Thymus (tissue), 14 donors: ENCODE measurements at places on chromosomes 2 and 18. TPM values are rescaled to one million over a fixed set of nuclear protein-coding genes. Genes with fewer than 3 reads are reported as not detected.

- DNase-seq: no peak
These were observed 1.1 kb downstream of the SH3RF3 start for GRCh38 chr2:109129921-109130722.

REEP1 gene
- 0.38 TPM for total RNA-seq

- DNase-seq: no peak
These were observed 466.6 kb upstream of the TNP1 start for GRCh38 chr2:217326238-217327022.

- DNase-seq: no peak
These were observed 187.2 kb downstream of the TXNL1 start for GRCh38 chr18:56451188-56451587.

- no peak for DNase-seq
These were observed 30.6 kb upstream of the PPP1R1C start for GRCh38 chr2:181955010-181955409.

DNA sequence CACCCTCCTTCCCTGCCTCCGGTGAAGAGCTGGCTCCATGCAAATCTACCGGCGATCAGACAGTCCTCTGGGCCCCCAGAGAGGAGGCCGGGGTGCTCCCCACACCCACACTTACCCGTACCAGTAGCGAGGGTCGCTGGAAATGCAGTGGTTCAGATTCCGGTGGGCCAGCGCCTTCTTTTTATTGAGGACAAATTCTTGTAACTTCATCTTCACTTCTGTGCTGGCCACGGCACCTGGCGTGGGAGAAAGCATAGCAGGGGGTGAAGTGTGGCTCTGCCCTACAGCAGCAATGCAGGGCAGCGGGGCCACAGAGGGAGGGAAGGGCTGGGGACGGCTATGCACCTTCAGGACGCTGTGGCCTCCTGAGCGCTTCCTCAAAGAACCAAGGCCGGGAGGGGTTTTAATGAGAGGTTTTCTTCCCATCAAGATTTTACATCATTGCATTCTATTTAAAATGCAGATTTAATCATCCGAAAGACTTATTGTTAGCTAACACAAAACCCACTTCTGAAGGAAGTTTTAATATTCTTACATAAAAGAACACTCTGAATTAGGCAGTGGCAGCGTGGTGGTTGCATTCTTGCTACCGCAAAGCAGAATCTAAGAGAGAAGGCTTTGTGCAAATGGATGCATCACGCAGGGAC is 237.0 kb downstream of the HDAC4 start:
- DNase-seq: no peak

DNA sequence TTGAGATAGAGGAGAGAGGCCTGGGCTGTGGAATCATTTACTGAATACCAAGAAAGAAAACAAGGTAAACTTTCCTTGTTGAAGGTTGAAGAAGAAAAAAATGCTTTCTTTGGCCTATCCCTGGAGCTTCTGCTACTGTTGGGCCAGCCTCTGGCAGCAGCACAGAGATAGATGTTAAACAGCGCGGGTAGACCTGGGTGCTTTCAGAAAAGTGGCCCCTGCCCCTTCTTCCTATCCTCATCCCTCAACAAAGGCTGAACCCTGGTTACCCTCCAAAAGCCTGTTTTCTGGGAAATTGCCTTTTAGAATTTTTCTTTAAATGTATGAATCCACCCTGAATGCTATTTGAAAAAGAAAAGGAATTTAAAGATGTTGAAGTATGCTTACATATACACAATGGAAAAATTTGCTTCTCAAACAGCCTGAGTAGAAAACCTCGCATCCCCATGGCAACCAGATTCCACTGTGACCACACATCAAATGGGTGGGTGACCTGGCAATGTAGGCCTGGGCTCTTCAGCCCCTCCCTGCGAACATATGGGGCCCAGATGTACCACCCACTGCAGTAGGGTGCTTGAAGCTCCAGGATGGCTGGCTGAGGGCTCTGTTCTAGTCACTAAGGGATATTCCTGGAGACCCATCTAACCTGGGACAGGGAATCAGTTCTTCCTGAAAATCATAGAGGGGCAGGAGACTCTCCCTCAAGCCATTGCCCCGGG is 23.4 kb upstream of the CHRNA1 start:
- DNase-seq: peak; percentile 51

GRCh38 chr18:48943736-48944527 is 6.8 kb downstream of the SMAD7 start:
- no peak for DNase-seq

DNA sequence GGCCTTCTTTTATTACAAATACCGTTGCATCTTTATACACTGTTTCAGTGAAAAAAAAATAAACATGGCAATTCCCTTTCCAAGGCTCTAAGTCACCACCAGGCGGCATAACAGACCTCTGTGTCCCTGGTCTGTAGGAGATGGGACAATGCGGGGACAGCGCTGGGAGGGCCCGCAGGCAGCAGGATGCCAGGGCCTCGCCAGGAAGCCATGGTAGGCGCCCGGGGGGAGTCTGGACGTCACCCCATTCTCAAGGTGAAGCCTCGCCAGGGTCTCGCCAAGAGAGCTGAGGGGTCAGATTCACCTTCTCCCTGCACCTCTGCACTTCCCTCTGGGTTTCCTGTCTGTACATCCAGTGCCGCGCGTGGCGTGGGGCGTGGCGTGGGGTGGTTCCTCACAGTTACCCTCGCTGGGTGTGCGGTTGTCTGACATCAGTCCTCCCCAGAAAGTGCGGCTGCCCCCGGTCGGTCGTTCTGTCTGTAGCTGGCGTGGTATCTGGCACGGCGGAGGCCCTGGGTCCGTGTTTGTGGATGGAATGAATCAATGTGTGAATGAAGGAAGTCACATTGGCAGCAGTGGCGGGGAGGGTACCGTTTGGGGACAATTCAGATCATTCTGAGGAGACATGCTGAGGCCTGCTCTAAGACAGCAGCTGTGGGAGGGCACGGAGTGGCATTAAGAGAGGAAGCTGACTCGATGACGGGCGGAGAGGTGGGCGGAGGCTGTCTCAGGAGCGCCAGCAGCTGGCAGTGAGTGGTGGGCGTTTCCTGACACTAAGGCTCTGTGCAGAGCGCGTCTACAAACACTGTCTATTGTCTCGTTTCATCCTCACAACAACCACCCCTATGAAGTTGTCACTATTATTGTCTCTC is 46.0 kb downstream of the LRRFIP1 start:
- DNase-seq: peak; percentile 62

DNA sequence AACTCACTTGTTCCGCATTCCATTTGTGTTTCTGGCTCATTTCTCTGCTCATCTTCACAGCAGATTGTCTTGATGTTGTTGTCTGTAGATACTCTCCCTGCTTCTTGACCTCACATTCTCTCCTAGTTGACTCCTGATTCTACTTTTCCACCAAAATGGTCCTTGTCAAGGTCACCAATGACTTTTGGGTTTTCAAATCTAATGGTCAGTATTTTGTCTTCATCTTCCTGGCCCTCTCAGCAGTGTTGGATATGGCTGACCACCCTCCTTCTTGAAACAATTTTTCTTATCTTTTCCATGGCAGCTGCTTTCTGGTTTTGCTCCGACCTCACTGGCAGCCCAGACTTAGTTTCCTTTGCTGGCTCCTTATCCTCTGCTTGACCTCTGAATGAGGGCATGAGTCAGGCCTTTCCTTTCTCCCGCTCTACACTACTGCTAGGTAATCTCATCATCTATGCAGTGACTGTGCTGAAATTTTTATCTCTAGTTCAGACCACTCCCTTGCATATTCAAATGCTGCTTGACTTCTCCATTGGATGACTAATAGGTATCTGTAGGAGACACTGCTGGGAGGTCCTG is 386.6 kb upstream of the SPRED2 start:
- DNase-seq: no peak

DNA sequence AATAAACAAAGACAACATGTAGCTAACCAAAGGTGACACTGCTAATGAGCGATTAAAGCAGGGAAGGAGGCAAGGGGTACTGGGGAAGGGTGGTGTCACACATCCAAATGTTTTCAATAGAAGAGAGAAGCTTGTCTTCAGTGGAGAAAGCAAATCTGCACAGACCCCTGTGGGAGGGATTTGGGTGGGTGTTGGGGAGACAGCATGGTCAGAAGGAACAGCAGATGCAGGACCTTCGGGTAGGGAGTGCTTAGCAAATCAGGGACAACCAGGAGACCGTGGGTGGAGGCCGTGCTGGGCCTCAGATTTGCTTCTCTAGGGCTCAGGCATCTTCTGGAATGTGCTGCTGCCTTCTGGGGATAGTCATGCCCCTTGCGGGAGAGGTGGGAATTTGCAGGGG is 185.3 kb upstream of the RAB6C start:
- no peak for DNase-seq

DNA sequence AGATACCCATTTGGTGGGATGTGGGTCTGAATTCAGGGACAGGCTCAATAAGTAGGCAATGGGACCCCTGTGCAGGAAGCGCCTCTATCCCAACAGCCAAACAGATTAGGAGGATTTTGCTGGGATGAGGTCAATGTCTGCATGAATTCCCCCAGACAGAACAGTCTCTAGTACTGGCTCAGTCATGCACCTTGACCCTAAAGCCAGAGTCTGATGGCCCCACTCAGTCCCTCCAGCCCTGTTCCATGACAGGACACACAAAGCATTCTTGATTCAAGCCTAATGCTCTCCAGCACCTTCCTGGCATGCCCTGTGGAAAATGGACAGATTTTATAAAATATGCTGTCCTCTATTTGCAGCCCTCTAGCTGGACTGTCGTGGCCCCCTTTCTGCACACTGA is 49.8 kb upstream of the RAB6D start:
- DNase-seq: no peak

BCL11A gene
- total RNA-seq: 27.9 TPM

ALPI gene
- total RNA-seq: 0.19 TPM

- DNase-seq: no peak
These were observed 347.4 kb upstream of the LRP1B start for GRCh38 chr2:142478206-142478605.

- peak; percentile 48 for DNase-seq
These were observed 39.5 kb upstream of the CYP1B1 start for GRCh38 chr2:38115216-38116032.

MAB21L4 gene
- total RNA-seq: 1.1 TPM

DNA sequence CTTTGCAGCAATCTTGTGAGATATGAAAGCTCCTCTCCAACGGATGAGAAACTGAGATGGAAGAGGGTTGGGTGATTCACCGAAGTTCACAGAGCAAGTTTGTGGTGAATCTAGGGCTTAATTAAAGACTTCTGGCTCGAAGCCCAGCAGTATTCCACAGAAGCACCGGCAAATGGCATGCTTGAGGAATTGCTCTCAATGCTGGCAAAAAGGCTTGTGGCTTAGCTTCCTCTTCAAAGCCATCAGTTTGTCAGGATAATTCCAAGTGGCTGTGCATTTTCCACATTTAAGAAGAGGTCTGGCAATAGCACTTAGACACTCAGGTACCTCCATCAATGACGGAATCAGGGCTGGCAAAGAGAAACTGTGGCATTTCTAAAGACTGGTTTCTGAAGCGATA is 98.7 kb upstream of the SLC66A3 start:
- DNase-seq: no peak

- DNase-seq: no peak
These were observed 133.6 kb upstream of the APCDD1 start for GRCh38 chr18:10320791-10321190.

DNA sequence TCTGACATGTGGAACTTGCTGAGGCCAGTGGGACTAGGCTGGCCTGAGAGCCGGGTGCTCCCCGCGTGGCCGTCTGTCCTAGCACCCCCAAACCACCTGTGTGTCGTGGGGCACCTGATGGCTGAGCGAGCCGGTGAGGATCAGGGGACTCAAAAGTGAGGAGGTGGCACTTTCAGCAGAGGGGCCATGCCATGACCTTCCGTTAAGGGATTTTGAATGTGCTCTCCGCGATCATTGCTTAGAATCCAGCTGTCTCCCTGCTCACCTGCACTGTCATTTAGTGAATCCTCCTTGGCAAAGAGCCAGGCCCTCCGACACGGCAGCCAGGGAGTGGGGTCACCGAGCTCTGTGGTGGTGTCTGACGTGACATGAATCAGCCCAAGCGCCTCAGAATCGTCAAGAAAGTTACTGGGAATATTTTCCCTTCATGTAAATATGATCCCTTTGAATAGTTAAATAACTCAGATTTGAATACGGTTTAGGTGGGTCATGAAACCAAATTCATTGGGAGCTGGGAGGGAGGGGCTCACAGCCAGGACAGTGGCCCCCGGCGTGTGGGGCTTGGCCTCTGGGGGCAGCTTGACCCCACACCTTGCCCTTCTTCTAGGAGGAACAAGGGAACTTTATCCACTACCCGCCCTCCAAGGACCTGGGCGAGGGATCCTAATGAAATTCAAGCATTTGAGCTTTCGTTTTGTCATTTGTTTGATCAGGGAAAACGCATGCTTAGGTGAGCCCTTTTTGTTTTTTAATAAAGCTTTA is 9.5 kb downstream of the NFATC1 start:
- DNase-seq: no peak

ORC4 gene
- 44.7 TPM for total RNA-seq

DNA sequence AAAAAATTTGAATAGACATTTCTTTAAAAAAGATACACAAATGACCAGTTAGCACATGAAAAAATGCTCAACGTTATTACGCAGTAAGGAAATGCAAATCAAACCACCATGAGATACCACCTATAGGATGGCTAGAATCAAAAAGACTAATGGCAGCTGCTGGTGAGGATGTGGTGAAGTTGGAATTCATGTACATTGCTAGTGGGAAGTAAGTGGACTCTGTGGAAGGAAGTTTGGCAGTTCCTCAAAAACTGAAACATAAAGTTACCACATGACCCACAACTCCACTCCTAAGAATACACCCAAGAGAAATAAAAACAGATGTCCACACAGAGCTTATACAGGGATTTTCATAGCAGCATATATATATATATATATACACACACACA is 51.2 kb downstream of the MBP start:
- no peak for DNase-seq

DNA sequence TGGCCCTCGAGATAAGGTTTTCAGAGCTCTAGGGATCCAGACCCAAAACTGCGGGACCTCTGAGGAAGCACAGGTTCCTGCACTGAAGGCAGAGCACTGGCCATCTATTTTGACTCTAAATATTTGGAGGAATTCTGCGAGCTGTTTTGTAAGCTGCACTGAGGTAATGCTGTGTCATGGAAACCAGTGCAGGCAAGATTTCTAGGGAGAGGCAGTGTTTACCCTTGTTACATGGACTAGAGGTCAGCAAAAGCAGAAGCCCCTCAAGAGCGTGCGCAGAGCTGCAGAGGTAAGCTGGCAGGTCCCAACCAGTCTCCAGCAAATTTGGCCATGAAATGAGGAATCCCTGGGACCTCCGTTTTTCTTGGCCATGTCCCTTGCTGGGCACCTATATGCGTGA is 137.3 kb downstream of the RNF152 start:
- no peak for DNase-seq

DNA sequence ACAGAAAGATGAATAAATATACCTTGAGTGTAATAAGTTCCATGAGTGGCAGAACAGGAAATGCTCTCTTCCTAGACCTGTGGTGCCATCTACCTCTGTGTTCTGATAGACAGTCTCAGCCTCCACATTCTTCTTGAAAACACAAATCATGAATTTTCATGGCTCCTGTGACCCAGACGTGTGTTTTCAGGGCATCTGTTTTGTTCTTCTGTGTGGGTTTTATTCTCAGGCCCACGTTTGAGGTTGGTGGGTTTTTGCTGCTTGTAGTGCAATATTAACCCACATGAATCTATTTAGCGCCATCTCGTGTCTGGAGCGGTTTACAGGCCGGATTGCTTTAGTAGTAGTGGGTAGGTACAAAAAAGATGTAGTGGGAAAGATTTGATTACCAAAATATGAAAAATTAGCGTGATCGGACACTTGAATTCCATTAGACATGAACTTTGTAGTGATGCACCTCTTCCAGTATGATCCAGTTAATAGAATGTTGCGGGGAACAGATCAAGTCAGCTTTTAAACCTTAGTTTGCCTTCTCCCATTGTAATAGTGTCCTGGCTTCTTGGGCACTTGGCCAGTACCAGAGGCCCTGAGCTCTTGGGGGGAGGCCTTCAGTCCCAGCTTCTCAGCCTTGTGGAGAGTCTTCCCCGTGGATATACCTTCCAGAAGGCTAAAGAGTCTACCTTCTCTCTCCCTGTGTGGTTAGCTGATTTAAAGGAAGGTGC is 256.5 kb downstream of the TPGS2 start:
- no peak for DNase-seq
